ENCODE measurements at places on chromosomes 1 and 21.

DNA sequence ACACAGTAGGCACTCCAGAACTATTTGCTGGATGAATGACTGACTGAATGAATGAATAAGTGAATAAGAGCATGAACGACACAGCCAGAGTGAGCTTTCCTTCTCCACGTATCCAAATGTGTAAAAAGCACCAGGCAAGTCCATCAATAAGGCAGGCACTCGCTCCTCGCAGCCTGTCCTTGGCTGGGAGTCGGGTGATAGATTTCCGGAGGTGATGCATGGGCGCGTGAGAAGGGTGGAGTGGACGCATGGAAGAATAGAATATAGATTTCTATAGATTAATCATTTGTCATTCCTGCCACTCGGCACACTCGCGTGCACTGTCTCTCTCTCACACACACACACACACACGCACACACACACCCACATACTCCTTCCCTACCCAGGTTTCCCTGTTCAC, 164.3 kb upstream of the ZC3H12A start:
- no peak for DNase-seq

GRCh38 chr21:46205766-46206162, 21.5 kb upstream of the SPATC1L start:
- DNase-seq = no peak

DNA sequence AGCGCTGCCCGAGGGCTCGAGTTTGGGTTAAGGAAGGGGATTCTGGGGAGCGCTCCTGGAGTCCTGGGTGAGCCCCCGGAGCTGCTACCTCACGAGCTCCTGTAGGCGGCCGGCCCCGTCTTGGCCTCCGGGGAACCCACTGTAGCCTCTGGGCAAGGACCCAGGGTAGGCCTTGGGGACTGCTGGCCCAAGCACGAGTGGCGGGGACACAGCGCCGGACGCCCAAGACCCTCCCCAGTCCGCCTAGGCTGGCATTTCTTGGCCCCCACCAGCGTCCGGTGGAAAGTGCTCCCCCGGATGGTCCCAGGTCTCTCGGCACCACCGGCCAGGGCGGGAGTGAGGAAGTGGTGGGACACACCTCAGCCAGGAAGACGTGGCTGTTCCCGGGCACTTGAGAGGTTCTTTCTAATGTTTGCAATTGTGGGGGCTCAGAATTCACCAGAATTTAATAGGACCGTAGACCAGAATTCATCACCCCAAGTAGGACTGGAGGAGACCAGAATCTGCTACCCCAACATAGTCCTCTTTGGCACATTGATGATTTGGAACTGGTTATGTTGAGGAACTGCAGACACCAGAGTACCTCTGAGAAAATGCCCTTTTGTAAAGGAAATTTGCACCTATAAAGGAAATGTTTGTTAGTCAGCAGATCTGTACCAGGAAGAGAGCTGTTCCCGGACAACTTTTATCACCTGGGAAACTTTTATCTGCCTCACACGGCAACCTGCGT, 622 bp upstream of the TMPRSS2 start:
- DNase-seq = no peak

- DNase-seq = no peak
Measured at GRCh38 chr1:203172184-203173010, 3.2 kb downstream of the MYBPH start.

GRCh38 chr1:207998691-207999090, 87.8 kb upstream of the CD34 start:
- no peak for DNase-seq

DNA sequence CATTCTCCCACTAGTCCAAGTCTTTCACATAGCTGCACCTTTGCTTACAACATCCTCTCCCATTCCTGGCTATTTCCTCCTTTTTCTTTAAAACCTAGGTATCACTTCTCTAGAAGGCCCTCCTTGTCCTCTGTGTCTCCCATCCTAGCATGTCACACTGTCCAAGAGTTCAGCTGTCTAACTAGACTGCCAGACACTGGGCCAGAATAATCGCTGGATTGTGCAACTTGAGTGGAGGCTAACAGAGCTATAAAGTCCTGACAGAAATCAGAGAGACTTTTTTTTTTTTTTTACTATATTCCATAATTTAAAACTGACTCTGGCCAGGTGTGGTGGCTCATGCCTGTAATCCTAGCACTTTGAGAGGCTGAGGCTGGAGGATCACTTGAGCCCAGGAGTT, 4.2 kb upstream of the ANGPTL7 start:
- DNase-seq = no peak

DNA sequence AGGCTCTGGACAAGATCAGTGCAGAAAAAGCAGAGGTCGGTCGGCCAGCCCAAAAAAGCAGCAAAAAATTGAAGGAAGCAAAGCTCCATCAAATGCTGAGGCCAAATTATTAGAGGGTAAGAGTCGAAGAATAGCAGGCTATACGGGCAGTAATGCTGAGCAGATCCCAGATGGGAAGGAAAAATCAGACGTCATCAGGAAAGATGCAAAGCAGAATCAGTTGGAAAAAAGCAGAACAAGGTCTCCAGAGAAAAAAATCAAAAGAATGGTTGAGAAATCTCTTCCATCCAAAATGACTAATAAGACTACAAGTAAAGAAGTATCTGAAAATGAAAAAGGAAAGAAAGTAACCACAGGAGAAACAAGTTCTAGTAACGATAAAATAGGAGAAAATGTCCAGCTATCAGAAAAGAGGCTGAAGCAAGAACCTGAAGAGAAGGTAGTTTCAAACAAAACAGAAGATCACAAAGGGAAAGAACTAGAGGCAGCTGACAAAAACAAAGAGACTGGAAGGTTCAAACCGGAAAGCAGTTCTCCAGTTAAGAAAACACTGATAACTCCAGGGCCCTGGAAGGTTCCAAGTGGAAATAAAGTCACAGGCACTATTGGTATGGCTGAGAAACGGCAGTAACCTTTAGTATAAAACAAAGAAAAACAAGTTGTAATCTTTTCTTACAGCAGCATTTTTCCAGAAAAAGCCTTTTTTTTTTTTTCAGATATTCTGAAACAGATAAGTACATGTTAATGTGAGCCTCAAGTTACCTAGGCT, 75.7 kb downstream of the PHTF1 start:
- DNase-seq = no peak

DNA sequence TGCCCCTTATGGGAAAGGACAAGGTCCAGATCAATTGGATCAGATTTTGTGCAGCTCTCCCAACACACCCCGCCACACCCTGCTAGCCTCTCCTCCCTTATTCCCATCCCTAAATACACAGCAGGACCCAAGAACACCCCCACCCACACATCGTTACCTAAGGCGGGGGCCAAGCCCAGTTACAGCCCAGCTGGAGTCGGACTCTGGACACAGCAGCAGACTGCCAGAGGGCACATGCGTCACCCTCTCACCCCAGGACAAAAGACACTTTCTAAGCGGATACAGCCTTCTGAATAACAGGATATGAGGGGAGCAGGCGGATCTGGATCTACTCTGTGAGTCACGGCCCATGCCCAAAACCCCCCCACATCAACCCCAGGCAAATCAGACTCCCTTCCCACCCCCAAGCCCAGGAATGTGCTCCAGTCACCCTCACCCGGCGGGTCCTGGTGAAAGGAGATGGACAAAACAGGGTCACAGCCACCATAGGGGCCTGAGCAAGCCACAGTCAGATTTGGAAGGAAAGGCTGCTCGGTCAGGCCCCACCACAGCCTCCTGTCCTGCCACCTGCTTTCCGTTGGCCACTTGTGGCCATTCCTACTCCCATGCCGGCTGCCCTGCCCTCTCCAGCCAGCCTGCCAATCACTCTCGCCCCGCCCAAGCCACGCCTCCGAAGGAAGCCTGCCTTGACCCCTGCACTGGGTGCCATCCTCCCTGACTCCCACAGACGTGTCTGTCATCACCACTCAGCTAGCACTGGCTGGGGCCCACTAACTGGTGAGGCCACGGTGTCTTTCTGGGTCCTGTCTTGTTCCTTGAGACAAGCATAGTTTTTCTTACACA, 4.0 kb downstream of the S100A16 start:
- no peak for DNase-seq
